ENCODE measurements at places on chromosomes 7 and 10.

DNA sequence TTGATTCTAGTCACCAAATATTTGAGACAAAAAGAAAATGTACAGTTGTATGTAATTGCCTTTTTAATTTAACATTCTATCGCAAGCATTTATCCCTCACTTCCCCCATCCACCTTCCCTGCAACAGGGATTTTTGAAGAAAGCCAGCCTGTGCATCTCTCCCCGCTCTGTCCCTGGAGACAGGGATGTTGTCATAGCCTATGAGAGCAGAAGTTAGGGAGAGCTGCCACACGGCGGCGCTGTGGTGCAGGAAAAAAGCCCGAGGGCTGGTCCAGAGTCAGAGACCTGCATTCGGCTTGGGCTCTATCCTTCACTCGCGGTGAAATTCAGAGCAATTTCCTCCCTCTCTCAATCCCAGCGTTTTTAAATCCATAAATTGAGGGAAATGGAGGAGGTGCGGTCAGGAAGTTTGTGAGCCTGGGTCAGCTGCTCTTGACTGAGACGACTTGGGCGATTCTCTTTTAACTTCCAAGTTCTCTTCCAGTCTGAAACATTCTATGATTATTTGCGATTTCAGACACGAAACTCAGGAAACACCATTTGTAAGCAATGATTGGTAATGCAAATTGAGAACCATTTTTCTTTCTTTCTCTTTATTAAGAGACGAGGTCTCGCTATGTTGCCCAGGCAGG is 17.5 kb downstream of the HKDC1 start:
- peak; percentile 96 for DNase-seq

- DNase-seq = peak; percentile 76
Observed at GRCh38 chr7:133936074-133936473, 191.1 kb upstream of the LRGUK start.

DNA sequence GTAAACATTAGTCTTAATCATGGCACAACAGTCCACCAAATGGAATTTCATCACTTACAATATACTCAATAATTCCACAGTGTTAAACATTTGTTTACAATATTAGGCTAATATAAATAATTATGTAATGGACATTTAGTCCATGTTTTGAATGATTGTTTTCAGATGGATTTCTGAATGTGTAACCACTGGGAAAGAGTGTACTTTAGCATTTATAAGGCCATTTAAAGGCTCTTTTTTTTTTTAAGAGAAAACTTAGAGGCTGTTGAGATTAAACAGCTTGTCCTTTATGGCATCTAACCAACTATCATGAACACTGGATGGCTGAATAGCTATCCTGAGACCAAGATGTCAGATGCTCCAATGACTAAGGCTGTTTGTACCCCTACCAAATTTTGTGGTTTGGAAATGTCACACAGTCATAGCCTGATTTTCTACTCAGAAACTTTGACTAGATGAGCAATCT is 248.3 kb upstream of the GLI3 start:
- DNase-seq = no peak

GRCh38 chr7:11605749-11606148 is 226.2 kb downstream of the THSD7A start:
- DNase-seq = no peak

DNA sequence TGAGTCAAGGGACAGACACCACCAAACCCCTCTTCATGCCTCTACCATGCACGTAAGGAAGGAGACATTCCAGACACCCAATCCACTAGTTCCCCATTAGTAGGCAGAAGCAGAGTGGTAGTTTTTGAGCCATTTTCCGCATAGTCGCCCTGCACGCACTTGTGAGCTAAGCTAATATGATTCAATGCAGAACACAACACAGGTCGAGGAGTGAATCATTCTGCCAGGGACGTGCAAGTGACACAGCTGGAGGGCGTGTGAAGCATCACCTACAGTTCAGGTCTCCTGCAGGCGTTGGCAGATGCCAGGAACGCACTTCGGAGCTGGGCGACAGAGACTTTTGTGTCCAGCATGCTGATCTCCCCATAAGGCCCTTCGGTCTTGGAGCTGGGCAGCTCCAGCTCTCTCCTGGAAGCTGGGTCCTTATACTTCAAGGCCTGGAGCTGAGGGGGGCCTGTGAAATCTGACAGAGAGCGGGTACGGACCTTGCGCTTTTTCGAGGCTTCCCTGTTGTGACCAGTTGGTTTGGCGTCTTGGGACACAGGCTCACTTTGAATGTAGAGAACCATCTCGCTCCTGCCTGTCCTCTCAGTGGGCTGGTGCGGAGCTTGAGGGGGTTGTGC is 102.4 kb downstream of the SVIL start:
- DNase-seq = no peak

DNA sequence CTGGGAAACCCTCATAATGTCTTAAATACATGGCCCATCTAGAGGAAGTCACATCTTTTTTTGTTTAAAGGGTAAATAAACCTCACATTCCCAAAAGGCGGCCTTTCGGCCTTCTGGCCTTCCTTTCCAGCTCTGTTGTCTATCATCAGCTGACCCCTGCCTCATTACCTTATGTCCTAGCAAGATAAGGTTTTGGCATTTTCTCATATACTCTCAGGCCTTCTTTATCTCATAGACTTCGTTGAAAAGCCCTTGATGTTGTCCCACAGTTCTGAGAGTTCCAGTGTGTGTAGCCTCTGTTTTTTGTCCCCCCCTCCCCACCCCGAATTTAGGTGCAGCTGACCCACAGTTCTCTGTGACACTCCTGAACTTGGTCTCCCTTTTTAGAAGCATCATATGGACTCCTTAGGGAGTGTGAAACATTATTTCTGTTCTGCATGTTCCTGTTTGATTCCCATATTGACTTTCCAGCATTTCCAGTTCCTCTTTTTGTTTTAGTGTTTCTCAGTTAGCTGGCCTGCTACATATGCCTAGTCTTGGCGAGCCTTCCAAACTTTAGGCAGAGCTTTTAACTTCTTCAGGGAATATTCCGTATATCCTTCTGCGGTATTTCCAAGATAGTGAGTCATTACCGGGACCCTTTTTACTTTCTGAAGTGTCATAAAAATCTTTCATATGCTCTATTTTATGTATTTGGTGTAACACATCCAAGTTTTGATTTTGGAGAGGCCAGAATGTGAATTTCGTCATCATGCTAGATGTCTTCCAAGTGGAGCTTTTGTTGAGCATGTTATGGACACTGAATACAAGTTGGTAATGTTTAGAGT is 138.5 kb downstream of the LRRC4 start:
- no peak for DNase-seq

GRCh38 chr10:123790132-123790885 is 101.3 kb downstream of the CPXM2 start:
- DNase-seq = no peak

DNA sequence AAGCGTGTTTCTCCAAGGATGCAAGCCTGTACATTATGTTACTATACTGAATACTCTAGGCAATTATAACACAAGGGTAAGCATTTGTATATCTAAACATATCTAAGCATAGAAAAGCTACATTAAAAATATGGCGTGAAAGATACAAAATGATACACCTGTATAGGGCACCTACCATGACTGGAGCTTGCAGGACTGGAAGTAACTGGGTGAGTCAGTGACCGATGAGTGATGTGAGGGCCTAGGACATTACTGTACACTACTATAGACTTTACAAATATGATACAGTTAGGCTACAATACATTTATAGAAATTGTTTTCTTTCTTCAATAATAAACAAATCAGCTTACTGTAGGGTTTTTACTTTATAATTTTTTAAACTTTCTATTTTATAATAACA is 1127.2 kb upstream of the LRRN3 start:
- DNase-seq = no peak

DNA sequence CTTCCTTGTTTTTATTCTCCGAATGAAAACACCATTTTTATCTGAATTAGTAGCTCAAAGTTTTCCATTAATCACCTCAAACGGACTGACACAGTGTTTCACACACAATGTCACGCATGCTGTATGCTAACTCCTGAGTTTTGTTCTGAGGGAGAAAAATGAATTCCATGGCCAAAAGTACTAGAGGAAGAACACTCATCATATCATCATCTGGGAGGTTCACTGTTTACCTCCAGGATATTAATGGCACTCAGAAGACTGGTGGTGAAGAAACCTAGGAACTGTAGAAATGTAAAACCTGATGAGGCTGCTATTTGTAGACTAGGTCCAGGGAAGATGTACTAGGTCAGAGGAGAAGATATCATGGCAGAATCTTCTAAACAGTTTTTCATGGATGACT is 395.6 kb upstream of the ETV1 start:
- no peak for DNase-seq

DNA sequence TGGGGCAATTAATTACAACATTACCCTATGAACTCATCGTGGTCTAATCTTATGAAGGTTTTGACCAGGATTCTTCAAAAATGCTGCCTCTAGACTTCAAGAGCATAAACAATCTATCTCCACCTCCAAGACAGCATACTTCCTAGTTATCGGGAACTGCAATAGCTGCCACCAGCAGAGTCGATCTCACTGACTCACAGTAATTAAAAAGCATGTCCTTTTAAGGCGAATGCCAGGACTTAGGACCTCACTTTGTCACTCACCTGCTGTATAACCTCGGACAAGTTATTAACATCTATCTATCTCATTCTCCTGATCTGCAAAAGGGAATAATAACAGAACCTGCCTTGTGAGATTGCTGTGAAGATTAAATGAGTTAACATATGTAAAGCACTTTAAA is 666.0 kb upstream of the COBL start:
- DNase-seq = no peak

GRCh38 chr10:3775696-3776551 is 9.1 kb downstream of the KLF6 start:
- peak; percentile 69 for DNase-seq

- DNase-seq = no peak
Observed at GRCh38 chr10:102157224-102157623, 5.0 kb downstream of the NOLC1 start.

- DNase-seq = no peak
Observed at GRCh38 chr10:21954132-21954531, 49.4 kb downstream of the DNAJC1 start.

- DNase-seq = peak; percentile 90
Observed at GRCh38 chr10:11472158-11472753, 139.2 kb downstream of the USP6NL start.

DNA sequence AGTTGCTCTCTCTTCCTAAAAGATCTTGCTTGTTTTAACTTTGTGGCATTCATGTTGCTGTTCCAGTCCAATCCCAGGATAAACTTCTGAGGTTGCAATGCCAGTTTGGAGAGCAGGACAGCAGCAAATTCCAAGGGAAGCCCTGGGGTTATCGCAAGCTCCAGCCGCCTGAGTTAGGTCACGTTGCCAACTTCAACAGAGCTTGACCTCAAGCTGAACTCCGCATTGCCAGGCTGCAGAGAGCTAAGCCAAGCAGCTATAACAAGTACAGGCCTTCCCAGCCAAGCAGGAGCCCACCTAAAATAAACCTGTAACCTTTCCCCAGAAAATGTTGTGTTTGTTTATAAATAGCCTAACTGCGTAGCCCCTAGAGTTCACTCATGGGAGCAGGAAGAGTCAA is 138.9 kb upstream of the LYZL1 start:
- peak; percentile 66 for DNase-seq

DNA sequence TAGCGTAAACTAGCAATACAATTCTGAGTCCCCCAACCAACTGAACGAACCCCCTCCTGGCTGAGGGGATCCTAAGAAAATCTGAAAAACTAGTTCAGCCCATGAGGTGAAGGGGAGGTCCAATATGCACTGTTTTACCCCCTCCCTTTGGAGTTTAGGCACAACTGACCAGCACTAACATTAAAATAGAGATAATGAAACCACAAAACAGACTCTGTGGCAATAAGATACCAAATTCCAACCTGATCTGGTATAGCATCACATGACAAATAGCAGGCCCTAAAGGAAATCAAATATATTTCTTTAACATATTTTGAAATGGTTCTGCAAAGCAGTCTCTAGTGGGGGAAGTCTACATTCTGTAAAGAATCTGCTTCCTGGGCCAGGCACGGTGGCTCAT is 522.5 kb downstream of the TYW1 start:
- no peak for DNase-seq

- DNase-seq = no peak
Observed at GRCh38 chr10:70956029-70956759, 67.8 kb upstream of the PCBD1 start.

- DNase-seq = no peak
Observed at GRCh38 chr7:16338065-16338464, 83.3 kb downstream of the CRPPA start.

- no peak for DNase-seq
Observed at GRCh38 chr10:67110286-67110685, 184.4 kb downstream of the LRRTM3 start.

DNA sequence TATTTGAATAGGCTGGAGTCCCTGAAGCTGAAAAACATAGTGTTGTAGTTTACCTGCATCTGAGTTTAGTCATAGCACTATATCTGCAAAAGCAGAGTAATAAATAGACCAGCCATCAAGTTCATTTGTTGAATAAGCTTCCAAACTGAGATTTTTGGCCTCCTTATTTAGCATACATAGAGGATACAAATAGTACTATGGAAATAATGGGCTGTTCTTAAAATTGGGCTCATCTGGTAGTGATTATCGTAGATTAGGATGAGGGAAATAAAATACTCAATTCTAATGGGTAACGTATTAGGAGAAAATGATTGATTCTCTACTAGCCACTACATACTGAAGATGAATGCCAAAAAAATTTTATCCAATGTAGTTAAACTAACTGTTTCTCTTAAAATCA is 41.4 kb upstream of the TMEM196 start:
- DNase-seq = no peak

- peak; percentile 90 for DNase-seq
Observed at GRCh38 chr10:52313933-52314821, at the start of gene DKK1. Gene DKK1, plus strand, starts transcription at chr10:52314281. Its CDS starts 154 bp downstream, at chr10:52314435.

- no peak for DNase-seq
Observed at GRCh38 chr10:130221456-130222375, 85.5 kb downstream of the GLRX3 start.

- DNase-seq = no peak
Observed at GRCh38 chr7:3791327-3791726, 490.3 kb downstream of the SDK1 start.

- no peak for DNase-seq
Observed at GRCh38 chr7:140521421-140521820, 42.1 kb upstream of the MKRN1 start.

DNA sequence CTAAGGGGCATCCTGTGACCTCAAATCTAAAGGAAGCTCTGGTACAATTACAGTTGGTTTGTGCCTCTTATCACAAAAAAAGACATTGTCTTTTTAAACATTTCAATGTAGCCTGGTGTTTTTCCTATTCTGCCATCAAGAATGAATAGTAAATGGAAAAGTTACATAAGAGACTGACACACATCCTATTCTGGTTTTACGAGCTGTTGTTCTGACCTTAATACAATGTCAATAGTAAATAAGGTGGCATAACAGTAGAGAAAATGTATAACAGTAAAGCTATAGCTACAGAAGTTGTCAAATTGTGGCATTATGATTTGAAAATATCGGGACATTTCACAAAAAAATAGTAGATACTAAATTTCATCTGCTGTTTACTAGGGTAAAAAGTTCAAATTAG is 88.4 kb downstream of the NT5C2 start:
- DNase-seq = no peak

GRCh38 chr7:139867847-139868246 is 38.8 kb downstream of the TBXAS1 start:
- no peak for DNase-seq

DNA sequence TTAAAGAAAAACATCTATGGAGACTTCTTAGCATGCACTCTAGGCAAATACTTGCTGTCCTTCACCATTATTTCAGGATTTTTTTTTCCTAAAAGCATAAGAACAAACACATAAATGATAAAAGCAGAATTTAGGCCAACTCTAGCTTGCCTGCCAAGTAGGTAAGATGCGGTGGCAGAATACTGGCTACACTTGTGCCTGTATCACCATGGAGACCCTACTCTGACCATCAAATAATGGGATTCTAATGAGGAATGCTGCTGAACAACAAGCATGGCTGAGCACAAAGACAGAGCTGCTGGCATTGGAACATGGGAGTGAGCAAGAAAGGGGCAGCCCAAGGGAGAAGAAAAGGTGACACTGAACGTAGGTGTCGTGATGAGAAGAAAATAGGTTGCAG is 18.5 kb upstream of the TAS2R40 start:
- DNase-seq = no peak
